ENCODE measurements at places on chromosomes 4 and X.

DNA sequence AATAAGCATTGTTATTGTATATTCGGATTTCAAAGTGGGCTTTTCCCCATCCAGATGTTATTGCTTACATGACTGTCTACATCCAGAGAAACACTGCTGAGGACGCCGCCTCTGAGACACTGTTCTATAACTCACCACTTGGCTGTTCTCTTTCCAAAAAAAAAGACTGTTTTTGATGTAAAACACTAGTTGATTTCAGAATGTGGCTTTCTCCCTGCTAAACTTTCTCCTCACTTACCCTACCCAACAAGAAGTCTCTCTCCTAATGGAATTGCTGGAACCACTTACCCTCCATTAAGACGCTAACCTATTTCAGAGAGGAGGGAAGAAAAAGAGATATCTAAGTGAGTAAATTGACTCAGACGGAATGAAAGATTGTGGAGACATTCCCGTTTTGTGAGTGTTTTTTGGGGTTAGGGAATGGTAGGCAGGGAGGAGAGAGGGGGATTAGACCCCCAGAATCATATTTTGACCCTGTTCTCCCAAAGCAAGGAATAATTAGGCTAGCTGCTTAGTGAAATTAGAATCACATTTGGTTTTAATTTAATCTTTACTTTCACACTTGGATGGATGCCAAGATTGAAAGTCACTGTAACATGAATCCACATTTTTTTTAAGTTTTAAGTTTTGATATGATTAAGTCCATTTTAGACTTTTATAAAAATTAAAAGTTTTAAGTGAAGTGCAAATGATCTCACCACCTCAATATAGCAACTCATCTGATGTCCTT lies 174.9 kb downstream of the CHIC2 start:
- no peak for DNase-seq

DNA sequence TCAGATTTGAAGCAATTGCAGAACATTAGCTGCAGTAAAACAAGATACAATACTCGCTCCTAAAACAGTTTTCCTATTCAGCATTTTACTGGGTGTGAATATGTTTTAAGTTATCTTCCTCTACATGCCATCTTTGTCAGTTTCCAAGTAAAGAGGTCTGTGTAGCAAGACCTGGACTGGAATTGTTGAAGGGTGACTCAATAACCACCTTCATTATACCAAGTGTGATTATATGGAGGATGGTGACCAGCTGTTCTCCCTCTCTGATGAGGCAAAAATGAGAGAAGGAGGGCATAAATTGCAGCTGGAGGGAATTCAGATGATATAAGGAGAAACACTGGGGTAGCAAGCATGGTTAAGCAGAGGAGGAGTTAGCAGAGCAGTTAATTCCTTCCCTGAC lies 922.1 kb upstream of the SLIT2 start:
- no peak for DNase-seq

DNA sequence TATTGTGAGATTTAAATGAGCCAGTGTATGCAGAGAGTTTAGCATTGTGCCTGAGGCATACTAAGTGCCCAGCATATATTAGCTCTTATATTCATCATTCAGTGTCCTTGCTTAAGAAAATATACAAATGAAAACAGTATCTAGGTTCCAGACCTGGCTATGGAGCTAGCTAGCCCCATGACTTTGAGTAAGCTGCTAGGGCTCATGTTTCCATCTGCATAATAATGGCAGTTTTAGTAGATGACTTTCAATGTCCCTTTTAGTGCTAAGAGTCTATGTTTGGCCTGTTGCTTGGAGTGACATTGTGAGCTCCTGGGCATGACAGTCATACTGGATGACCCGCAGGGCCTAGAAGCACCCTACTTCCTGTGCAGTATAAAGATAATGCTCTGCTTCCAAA lies 435.3 kb downstream of the ZIC3 start:
- DNase-seq: no peak

DNA sequence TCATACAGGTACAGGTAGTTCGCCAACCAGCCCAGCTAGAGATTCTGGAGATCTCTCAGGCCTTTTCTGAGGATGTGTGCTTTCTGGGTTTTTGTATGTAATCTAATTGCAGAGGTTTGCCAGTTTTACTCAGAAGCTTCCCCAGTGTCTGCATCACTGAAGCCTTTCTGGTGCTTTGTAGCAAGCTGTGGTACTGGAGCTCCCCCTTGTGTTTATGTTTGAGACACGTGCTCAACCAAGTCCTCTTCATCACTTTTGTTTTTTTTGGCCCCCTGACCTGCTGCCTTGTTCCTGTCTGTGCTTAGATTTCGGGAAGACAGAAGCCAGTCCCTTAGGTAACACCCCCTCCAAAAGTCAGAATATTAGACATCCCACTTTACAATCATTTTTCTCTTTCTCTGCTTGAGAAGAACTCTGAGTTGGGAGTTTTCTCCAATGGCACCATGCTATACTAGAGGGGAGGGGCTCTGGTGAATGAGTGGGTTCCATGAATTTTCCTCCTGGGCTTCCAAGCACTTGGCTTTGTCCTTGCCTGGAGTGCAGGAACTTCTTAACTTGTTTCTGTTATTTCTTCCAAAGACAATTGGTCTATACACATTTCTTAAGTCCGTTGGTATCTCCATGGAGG lies 128.4 kb upstream of the TBC1D9 start:
- DNase-seq: no peak

Measured in esophagus squamous epithelium (tissue), 5 donors.